Spleen (tissue), 13 donors: ENCODE measurements at places on chromosomes 16 and 17. TPM values are rescaled to one million over a fixed set of nuclear protein-coding genes. Genes with fewer than 3 reads are reported as not detected.
A peak's percentile ranks its signal among the peaks of the same experiment; 100 is the strongest.

The KRTAP16-1 gene
- not detected for polyA plus RNA-seq

The BICDL2 gene
- polyA plus RNA-seq: 0.15 TPM

The NPW gene
- polyA plus RNA-seq: 2.5 TPM

The BTBD17 gene
- not detected for polyA plus RNA-seq

The UBE2G1 gene
- polyA plus RNA-seq: 10.7 TPM

The PABPN1L gene
- polyA plus RNA-seq: 0.67 TPM

GRCh38 chr16:65339062-65339461 is 217.2 kb upstream of the CDH11 start:
- DNase-seq: no peak

DNA sequence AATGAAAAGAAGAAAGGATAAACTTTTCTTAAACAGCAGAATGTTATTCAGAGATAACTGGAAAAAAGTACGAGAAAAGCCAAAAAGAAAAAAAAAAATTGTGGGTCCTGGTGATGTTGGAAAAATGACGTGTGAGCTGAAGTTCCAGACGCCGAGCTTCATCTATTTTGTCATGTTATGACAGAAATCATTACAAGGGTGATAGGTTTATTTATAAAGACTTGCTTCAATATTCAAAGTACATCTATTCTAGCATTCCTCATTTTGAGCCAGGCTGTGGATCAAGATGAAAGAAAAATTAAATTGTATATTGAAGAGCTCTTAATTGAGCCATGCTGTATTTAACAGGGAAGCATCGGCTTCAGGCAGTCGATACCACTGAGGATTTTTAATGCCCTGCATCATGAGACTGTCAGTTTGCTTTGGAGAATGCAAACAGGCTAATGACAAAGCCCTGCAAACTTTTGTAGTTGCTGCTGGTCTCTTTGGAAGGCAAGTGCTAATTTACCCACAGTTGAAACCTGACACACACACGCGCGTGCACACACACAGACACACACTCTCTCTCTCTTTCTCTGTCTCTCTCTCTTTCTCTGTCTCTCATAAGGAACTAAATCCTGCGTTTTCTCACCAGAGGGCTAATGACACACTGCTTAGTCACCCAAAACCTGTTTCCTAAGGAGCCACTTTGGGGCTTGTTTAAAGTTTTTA is 110.7 kb downstream of the WWOX start:
- no peak for DNase-seq

GRCh38 chr17:4533523-4534504 is 21.4 kb downstream of the MYBBP1A start:
- no peak for DNase-seq

DNA sequence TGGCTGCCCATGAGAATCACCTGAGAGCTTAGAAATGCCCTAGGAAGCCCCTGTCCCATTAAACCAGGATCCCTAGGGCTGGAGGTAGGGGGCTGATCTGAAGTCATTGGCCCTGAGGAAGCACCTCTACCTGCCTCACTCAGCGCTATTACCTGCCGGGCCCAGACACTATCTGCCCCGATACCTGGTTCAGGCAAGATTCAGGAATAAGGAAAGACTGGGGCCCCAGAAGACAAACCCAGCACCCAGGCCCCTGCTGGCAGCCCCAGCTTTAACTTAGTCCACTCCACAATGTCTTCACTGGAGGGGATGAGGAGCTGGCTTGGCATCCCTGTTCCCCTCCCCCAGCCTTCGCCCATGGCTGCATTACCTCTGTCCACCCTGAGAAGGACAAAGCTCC is 126.3 kb downstream of the GAS7 start:
- DNase-seq: no peak

GRCh38 chr17:76262732-76263344 is 2.3 kb upstream of the UBALD2 start:
- no peak for DNase-seq

- no peak for DNase-seq
Observed at GRCh38 chr16:56945847-56946527, 14.0 kb downstream of the HERPUD1 start.

- DNase-seq: no peak
Observed at GRCh38 chr17:1454541-1454940, 1.5 kb downstream of the CRK start.

- peak; percentile 99 for DNase-seq
Observed at GRCh38 chr16:970766-971581, at the start of gene LMF1. Gene LMF1, minus strand, starts transcription at chr16:970984. Its CDS starts 4 bp downstream, at chr16:970980.

DNA sequence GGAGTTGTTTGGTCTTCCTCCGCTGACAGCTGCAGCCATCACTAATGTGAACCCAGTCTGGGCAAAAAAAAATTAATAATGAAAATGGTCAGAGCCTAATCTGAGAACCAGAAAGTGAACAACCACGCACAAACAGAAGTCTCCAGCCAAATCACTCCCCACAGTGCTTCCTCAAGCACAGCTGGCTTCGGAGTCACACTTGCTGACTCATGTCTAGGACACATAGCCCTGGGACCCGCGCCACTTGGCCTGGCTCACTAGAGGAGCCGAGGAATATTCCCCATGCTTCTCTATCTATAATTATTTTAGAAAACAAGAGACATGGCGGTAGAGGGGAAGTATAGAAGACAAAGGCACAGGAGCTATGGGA is 109.1 kb downstream of the ZFHX3 start:
- peak; percentile 73 for DNase-seq

GRCh38 chr17:7223375-7223774 is 3.6 kb downstream of the ACADVL start:
- DNase-seq: no peak

DNA sequence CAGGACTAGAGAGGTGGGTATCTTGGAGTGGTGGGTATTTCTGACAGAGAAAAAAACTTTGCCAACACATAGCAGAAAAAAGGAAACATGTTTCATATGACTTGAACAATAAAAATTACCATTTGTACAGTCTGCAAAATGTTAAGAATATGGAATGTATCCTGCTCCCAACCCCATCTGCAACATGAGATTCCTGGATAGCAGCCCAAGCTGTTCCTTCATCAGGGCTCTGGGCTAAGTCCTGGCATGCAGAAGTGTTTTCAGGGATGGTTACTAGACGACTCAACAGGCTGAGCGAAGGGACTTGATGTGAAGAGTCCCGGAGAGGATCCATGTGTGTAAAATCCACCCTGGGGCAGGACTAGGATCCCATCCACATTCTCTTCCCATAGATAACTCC is 121.0 kb upstream of the IRX3 start:
- no peak for DNase-seq

DNA sequence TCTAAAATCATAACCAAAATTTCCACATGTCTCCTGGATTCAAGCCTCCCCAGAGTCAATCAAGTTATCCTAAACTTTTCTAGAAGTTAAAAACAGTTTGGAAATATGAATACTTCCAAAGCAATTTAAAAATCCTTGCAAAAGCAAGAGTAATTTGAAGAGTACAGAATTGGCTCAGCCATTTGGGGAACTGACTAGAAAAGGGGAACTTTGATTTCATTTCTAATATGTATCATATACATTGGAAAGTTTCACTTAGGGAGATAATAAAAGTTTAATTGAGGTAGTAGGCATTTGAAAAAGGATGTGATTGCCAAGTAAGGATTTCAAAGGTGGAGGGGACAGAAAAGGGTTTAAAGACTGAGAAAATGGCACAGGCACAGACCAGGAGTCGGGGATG is 9.0 kb upstream of the SLFN12L start:
- no peak for DNase-seq

GRCh38 chr17:57956291-57957119 is 1.3 kb upstream of the CUEDC1 start:
- peak; percentile 71 for DNase-seq

GRCh38 chr17:77859035-77859810 is 99.3 kb upstream of the TNRC6C start:
- peak; percentile 70 for DNase-seq

- DNase-seq: no peak
Observed at GRCh38 chr16:12538667-12539091, 265.0 kb downstream of the CPPED1 start.

GRCh38 chr17:28725166-28725659 is 820 bp downstream of the TLCD1 start:
- no peak for DNase-seq

DNA sequence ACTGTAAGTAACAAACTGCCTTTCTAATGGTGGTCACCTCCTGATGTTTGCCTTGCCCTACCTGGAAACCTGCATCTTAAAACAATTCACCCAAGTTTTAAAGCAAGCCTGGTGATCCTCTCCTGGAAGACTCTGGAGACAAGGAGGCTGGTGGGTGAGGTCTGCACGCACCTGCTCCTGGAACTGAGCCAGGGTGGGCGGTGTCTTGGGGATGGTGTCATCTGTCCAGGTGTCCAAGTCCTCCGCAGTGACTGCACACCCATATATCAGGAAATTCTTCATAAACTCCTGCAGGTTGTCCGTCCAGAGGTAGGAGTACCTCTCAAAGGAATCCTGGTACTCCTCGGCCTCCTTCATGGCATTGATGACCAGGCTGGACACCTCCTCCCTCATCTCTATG is 44.9 kb downstream of the DNAH17 start:
- DNase-seq: peak; percentile 25

DNA sequence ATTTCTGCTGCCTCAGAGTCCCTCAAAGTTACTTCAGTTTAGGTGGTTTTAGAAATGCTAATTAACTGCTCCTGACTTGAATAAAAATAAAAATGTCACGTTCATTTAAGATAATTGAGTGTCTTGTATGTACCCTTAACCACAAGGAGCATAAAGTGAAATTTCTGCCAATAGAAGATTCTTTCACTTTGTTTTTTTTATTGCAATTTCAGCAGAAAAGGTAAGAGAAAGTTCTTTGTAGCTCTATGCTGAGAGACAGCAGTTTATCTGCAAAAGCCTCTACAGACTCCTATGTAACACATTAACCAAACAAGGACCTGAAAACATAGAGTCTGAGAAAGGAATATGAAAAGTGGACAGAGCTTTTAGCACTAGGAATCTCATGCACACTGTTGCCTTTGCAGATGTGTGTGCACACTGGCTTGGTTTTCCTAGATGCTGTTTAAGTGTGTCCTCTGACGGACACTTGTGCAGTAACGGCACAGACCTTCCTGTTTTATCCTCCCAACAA is 11.6 kb downstream of the ARHGAP44 start:
- no peak for DNase-seq

- no peak for DNase-seq
Observed at GRCh38 chr16:54652201-54652770, 278.4 kb upstream of the IRX5 start.

GRCh38 chr17:17685775-17686291 is 4.6 kb downstream of the RAI1 start:
- DNase-seq: no peak

DNA sequence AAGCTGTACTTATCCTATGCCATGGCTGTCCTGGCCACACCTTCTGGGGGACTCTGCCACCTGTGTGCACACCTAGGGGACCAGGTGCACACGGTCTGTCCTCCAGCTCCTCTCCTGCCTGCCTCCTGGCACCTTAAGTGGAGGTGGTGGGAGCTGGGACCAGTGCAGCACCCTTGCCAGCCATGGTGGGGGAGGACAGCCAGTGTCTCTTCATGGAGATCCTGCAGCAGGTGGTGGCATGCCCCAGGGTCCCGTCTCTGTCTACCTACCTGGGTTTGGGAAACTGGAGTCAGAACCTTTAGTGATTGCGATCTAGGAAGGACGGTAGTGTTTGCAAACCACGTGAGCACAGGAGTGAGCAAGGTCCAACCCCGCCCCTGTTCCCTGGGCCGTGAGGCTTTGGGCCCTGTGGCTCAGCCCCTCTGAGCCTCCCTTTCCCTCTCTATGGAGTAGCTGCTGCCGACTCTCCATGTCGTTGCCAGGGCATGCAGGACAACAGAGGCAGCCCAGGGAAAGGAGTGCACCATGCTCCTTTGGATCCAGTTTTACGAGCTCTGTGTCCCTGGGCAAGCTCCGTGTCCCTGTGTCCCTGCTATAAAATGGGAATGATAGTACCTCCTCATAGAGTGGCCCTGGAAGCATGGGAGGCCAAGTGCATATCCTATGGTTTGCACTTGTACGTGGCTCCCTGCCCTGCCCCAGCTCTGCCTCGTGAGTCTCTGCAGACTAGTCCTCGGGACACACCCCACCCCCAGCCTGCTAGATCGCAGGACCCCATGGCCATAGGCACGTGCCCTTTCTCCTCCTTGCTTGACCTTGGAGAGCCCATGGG is 7.1 kb downstream of the ADGRG1 start:
- DNase-seq: no peak

DNA sequence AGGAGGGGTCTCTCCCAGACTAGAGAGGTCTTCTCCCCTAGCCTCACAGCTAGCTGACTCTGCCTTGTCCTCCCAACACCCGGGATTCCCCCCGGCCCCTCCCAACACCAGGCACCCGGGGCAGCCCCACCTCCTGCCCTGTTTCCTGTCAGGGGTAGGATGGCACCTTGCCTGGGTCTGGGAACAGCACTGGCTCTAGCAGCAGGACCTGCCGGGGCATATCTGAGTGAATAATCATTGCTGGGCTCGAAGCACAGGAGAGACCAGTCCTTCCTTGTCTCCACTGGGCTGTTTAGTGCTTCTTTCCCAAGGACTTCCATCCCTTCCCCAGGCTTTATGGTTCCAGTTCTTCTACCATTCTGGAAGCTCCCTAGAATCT is 25.7 kb downstream of the MINK1 start:
- no peak for DNase-seq

DNA sequence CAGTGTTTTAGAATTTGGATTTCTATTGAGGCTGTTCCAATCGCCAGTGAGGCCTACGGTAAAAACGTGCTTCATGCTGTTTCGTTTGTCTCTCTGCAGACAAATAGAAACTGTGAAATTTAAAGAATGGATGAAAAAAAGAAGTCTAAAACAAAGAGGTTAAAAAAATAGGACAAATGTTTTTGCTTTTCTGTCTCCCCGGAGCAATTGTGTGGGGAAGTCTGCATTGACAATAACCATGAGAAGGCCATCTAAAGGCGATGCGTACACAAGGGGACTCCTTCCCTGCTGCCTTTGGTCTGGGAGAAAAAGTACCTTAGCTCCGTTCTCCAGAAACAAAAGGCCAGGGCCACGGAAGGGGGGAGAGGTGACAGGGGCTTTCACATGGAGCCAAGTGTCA is 4.6 kb upstream of the ZFHX3 start:
- DNase-seq: no peak

DNA sequence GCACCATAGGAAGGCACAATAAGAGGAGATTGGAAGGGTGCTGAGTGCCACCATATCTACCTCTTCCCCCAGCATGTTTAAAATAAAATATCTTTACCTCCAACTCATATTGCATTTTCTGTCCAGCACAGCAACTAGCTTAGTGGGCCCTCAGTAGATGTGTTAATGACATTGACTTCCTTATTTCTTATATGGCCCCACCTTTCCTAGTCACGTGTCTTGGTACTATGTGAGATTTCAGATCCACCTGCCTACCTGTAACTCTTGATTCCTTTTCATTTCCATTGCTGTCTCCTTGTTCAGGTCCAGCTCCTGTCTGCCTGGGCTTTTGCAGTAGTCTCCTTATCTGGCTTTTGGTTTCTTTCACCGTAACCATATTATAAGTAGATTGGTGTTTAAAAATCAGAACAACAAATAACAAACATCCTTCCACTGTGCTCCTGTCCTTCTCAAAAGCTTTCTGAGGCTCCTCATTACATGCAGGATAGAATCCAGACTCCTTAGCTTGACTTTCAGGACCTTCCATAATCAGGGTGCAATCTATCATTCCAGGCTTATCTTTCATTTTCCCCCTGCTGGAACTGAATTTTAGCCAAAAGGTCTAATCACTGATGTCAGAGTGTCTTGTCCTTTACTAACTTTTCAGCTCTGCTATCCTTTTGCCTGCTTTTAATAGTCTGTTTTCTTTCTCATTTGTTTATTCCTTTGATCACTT is 71.3 kb downstream of the FTO start:
- no peak for DNase-seq
